ENCODE measurements at places on chromosomes 4 and X.

- DNase-seq, result no peak
Observed at GRCh38 chr4:85051526-85051925, 85.0 kb upstream of the WDFY3 start.

- DNase-seq, result no peak
Observed at GRCh38 chrX:96843566-96843965, 40.1 kb upstream of the RPA4 start.

- no peak for DNase-seq
Observed at GRCh38 chrX:154516656-154517100, 646 bp upstream of the FAM3A start.

GRCh38 chr4:98873059-98873458 is 55.9 kb downstream of the EIF4E start:
- no peak for DNase-seq

- DNase-seq, result no peak
Observed at GRCh38 chr4:56320293-56320692, 67.0 kb downstream of the AASDH start.

DNA sequence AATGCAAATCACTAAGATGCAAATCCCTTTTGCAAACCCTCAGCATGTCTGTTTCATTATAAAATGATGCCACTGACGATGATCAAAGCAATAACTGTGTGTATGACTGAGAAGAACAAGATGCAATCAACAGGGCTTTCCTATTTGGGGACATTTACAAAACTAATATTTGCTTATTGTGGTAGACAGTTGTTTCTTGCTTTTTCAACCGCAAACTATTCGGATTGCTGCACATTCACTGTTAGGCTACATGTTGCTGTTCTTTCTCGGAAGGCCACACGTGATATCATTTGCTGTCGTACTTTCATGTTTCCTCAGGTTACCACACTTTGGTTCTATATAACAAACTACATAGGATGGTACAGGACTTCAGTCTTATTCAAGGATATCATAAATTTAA is 49.8 kb downstream of the NPY5R start:
- no peak for DNase-seq

DNA sequence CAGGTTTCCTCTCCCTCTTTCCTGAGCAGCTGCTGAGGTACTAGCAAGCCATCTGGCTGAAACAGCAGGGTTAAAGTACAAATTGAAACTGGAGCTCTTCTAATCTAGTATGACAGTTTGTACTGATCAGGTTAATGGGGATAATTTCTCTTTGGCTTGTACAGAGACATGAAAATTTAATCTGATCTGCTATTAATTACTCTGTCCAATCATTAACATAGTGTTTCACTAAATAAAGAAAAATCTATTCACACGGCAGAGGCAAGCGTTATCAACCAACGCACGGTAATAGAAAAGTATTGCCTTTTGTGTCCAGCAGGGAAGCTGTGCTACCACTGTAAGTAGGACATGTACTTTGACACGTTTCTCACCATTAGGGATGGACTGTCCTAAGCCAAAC is 71.1 kb downstream of the IGSF1 start:
- DNase-seq, result no peak
